ENCODE measurements at places on chromosomes 13 and 19.

- no peak for DNase-seq
Measured at GRCh38 chr19:2037651-2038255, 13.3 kb downstream of the MKNK2 start.

GRCh38 chr19:43798546-43799409 is 3.5 kb downstream of the LYPD5 start:
- no peak for DNase-seq

DNA sequence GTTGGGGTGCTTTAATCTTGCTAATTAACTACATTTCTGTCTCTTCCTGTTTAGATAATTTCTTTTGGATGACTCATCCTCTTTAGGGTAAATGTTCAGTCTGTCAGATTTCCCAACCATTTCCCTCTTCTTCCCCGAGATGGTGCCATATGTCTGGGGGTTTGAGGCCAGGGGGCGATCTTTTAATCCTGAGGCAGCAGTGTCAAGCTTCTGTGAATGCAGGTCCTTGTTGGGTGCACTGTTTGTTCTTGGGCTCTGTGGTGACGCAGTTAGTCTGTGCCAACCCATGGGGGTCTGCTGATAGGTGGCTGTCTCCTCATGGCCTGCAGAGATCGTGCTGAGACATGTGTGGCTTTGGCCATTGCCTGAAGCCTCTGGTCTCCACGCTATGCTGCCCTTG is 420.4 kb downstream of the NDFIP2 start:
- no peak for DNase-seq

GRCh38 chr19:48629599-48630295 is 7.4 kb downstream of the DBP start:
- DNase-seq: no peak

GRCh38 chr13:20359335-20359734 is 127.2 kb upstream of the GJB6 start:
- DNase-seq: no peak

- DNase-seq: peak; percentile 84
Measured at GRCh38 chr19:34171877-34172660, at the start of gene LSM14A. Gene LSM14A, plus strand, starts transcription at chr19:34172504. Its CDS starts 139 bp downstream, at chr19:34172643.

DNA sequence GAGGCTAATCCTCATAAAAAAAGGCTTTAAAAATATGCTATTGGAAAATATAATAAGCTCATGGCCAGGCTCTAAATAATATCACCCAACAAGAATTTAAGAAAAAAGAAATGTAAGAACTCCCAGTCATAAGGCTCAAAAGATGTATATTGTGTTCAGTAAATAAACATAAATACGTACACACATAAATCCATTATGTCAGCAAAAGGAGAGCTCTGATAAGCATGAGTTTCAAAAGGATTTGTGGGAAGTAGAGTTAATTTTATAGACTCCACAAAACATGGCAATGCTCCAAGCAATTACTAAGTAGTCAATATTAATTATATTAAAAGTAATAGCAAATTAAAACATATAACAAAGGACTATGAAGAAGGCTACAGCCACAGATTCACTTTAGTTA is 37.3 kb upstream of the TRPC4 start:
- DNase-seq: no peak

DNA sequence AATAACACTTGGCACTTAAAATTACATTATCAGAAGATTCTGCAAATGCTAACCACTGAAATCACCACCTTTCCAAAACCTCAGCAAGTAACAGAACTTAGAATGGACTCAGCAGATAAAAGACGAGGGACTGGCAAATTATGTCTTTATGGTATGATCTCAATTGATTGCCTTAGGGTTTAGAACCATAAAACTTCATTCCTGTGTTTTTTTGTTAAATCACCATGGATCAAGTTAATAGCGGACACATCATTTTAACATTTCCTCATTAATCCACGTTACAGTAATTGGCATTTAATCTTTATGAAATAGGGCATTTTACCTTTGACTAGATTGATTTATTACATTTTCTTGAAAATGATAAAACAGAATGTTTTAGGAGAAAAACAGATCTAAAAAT is 2070.3 kb downstream of the PCDH9 start:
- no peak for DNase-seq

DNA sequence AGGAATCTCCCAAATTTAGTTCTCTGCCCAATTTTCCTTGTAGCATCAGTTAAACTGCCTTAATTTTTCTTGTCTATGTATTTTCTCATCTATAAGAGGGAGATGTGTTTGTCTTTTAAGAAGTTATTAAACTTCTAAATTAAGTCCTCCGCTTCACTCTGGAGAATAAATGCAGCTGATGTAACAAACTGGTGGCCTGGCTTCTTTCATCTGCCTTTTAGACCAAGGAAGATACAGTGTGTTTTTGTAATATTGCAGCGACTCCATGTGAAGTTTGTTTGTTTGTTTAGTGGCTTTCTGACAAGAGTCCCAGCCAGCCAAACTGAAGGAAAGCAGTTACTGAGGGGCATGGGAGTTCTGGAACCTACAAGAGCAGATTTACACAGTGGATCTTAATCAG is 56.4 kb downstream of the KLF12 start:
- DNase-seq: no peak

DNA sequence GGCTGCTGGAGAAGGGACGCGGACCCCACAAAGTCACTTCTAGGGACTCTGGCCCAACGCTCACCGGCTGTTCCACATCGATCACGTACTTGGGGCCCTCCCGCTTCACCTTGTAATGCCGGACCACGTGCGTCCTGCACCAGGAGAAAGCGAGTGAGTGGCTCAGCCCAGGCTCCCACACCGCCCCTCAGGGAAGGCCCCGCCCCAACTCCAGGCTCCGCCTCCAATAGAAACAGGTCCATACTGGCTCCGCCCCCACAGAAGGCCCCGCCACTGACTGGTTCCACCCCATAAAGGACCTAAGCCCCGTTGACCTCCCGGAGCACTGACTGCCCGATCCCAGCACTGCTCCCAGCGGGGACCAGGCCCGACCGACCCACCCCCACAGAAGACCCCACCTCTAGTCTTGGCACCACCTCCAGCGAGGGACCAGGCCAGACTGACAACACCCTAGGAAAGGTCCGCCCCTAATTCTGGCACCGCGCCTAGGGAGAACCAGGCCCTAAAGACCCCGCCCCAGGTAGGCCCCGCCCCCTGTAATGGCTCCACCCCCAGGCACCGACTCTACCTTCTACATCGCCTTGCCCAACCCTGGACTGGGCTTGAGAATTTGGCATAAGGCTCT is 11.3 kb downstream of the STAP2 start:
- DNase-seq: no peak

DNA sequence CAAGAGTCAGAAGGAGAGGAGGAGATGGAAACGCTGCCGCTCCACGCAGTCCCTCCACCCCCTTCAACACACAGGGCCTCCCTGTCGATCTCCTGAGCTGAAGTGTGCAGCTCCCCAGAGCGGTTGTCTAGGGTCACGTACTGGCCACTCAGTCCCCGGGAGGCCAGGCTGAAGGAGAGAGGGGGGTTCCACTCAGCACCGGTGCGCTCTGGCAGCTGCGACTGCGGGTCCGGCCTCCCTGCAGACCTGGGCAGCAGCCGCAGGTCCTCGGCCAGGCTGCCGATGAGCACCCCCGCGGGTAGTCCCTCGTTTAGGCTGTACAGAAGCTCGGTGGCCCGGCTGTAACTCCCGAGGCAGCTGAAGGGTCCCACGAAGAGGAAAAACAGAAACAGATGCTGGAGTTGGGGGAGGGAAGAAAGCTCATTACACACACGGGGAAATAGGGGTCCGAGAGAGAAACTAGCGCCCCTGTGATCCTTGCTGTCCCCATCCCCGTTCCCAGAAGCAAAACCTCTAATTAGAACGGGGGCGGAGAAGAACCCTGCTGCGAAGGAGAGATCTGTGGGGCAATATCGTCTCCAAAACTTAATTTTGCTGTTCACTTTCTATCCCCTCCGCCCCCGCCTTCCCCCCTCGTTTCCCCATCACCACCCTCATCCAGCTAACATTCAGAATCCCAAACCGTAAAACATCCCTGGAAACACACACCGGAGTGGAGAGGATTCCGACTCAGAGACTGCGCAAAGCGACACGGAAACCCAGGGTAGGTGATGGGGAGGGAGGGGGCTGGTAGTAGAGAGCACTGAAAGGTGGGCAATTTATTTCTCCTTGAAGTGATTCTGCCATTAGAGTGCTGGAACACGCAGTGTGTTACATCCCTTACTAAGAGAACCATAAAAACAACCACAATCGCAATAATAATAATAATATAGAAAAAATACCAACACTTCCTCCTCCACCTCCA is 1.8 kb downstream of the PCDH20 start:
- no peak for DNase-seq

DNA sequence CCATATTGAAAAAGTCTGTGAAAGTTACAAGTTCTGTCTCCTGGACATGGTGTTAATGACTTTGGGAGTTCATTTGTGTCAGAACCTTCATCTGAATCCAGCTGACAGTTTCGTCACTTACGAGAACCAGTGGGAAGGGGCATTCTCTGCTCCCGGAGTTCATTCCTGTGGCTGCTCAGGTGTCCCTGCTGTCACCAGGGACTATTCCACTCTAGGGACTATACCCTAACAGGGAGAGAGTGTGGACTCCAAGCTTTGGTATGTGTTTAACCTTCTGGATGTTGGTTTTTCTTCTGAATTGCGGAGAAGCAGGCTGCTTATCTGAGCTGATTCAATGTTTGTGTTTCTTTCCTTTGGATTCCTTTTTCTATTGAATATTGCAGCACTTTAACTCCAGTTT is 12.4 kb upstream of the ZNF709 start:
- DNase-seq: no peak

GRCh38 chr19:4533334-4533733 is 1.7 kb downstream of the PLIN5 start:
- no peak for DNase-seq
